Thoracic aorta (tissue), 2 donors: ENCODE measurements at places on chromosomes 2 and 18. TPM values are rescaled to one million over a fixed set of nuclear protein-coding genes. Genes with fewer than 3 reads are reported as not detected.

DNA sequence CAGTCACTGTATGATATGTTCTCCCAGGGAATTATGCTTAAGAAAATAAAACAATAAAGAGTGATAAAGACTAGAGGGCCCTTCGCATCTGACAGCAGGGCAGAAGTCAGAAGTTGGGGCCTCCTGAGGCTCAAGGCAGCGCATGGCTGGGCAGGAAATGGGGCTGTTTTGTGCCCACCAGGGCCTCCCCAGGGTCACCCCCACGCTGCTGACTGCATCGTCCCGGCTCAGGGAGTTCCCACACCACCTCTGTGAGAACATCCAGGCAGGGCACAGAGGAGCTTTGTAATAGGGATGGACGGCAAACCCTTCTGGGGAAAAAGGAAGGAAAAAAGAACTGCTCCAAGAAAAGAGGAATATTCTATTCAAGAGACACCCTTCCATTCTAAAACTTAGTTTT lies 41.2 kb downstream of the PAX3 start:
- no peak for DNase-seq

The BCL11A gene
- total RNA-seq = 0.99 TPM

The RESP18 gene
- total RNA-seq = not detected

- no peak for DNase-seq
Observed at GRCh38 chr2:214401580-214401979, 9.3 kb upstream of the VWC2L start.

- no peak for DNase-seq
Observed at GRCh38 chr18:2180586-2180985, 390.7 kb downstream of the METTL4 start.

DNA sequence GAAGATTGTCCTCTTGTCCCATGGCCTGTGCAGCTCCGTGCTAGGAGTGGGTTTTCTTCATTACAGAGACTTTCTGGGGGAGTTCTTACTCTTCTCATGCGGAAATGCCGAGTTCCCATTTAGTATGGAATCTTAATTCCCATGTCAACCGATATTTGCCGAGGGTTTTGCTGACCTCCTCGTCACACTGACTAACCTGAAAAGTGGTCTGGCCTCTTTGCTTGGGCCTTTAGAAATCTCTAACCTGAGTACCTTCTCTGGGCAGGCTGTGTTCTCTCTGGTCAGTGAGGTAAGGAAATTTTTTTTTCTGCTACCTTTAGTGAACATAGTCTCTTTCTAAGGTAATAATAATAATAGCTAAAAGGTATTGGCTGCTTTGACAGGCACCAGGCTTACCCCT lies 10.9 kb upstream of the EML6 start:
- DNase-seq = no peak

The LIMS4 gene
- total RNA-seq = 66.8 TPM

GRCh38 chr2:73985308-73986084 lies 786 bp downstream of the TET3 start:
- DNase-seq = no peak

The GRP gene
- not detected for total RNA-seq

The C1QL2 gene
- total RNA-seq = not detected

- no peak for DNase-seq
Observed at GRCh38 chr2:42128721-42129486, 40.2 kb upstream of the EML4 start.

- no peak for DNase-seq
Observed at GRCh38 chr2:80377071-80377470, 72.5 kb upstream of the LRRTM1 start.

The LRRC30 gene
- not detected for total RNA-seq

GRCh38 chr2:197838036-197838435 lies 33.6 kb downstream of the PLCL1 start:
- DNase-seq = no peak

- DNase-seq = no peak
Observed at GRCh38 chr18:79508565-79509535, 113.1 kb downstream of the NFATC1 start.

The CCDC74A gene
- total RNA-seq = 2.6 TPM

- DNase-seq = no peak
Observed at GRCh38 chr18:57433934-57434535, 1.1 kb upstream of the ONECUT2 start.

DNA sequence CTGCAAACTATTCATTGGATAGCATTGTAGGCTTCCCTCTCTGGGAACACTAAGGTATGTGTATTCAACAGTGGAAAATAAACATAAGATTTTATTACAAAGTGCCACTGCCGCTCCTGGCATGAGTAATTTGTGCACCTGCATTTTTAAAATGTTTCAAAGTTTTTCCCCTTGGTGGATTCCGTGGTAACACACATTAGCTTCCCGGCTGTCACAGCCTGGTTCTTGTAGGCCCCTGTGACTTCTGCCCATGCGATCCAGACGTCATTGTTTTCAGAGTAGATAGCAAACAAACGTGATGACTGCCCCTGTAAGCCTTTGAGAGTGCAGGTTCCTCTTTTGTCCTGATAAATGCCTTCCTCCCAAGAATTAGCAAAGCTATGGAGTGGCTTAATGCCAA lies 421.0 kb downstream of the ZNF521 start:
- DNase-seq = no peak

DNA sequence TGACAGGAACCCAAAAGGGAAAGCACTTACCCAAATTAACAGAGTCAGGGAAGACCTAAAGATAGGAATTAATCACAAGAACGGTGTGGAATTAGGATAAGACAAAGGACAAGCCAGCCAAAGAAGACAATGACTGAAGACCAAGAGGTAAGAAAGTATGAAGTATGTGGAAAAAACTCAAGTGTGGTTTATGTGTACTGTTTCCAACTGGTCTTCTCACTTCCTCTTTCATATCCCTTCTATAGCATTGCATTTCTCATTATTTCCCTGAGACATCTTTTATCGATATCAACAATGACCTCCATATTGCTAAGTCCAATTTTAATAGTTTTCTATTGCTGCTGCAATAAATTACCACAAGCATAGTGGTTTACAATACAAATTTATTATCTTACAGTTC lies 313.5 kb upstream of the SLC39A10 start:
- no peak for DNase-seq

DNA sequence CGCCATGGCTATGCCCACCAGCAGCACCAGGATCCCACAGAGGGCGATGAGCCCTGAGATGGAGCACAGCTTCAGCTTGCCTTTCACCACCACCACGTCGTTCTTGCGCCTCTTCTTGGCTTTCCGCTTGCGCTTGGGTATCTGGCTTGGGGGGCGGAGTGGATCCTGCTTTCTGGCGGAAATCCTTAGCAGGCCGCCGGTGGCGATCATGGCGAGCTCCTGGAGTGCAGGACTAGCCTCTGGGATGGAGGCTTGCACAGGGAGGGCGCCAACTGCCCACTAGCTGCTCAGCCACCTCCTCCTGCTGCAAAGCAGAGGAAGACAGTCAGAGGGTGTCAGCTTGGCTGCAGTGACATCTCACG lies 3.5 kb downstream of the TMEM200C start:
- no peak for DNase-seq

- DNase-seq = no peak
Observed at GRCh38 chr2:39419282-39420223, 17.5 kb downstream of the MAP4K3 start.

DNA sequence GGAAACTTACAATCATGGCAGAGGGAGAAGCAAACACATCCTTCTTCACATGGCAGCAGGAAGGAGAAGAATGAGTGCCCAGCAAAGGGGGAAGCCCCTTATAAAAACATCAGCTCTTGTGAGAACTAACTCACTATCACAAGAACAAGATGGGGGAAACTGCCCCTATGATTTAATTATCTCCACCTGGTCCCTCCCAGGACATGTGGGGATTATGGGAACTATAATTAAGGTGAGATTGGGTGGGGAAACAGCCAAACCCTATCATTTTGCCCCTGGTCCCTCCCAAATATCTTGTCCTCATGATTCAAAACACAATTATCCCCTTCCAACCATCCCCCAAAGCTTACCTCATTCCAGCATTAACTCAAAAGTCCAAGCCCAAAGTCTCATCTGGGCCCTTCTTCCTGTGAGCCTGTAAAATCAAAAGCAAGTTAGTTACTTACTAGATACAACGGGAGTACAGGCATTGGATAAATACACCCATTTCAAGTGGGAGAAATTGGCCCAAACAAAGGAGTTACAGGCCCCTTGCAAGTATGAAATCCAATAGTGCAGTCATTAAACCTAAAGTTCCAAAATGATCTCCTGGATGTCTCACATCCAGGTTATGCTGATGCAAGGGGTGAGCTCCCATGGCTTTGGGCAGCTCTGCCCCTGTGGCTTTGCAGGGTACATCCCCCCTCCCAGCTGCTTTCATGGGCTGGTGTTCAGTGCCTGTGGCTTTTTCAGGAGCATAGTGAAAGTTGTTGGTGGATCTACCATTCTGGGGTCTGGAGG lies 122.3 kb downstream of the MYCN start:
- DNase-seq = no peak

DNA sequence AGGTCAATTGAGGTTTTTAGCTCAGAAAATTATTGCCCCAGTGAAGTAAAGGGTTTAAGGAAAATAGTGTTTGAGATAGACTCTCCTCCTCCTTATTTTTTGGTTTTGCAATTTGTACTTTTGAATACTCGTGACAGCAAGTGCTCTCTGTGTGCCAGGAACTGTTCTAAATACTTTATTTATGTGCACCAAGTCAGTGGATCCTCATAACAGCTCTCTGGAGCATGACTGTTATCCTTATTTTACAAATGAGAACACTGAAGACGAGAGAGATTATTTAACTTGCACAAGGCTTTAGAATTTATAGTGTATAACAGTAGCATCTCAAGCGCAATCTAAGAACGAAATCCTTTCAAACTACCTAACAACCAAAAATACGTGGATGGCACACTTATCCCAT lies 24.7 kb downstream of the BABAM2 start:
- no peak for DNase-seq

DNA sequence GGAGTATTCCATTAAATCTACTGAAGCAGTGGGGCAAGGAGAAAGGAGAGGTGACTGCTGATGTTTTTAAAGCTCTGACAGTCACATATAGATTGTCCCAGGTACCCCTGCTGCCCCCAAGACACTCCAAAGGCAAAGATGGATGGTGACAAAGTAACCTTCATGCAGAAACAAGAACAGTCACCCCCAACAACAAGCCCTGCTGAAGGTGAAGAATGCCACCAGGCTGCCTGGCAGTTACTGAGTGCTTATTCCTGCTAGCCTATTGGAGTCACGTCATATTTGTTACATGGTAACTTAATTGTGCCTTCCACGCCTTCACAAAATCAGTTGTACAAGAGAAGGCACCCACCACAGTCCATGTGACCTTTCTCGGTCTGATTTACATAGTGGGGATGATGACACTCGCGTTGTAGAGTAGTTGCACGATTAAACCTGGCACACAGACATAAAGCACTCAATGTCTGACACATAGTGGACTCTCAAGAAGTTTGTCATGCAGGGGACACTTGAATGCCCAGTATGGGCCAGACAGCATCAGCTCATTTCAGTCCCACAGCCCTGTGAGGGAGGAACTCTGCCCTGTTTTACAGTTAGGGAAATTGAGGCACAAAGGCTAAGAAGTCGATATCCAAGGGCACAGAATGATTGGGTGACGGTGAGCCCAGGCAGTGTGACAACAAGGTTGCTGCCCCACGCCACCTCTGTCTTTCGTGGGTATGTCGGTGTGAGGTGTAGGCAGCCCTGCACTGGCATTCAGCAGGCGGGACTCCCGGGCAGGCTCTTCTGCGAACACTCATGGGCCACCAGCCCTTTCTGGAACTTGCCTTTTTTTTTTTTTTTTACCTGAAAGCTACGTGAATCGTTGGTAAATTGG lies 62.7 kb downstream of the ZCCHC2 start:
- DNase-seq = no peak

DNA sequence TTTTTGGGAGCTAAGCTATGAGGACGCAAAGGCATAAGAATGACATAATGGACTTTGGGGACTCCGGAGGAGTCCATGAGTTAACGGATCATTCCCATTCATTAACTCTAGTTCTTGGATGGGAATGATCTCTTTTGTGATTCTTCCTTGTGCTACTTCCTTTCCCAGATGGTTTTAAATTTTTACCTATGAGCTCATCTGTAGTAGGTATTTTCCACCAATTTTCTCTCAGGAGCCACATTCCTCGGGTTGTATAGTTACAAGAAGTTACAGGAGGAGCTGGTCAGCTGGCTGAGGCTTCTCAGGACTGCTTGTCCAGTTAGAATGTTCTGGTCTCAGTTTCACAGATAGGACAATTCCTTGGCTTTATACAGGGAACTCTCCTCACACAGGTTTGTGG lies 42.9 kb upstream of the LPIN2 start:
- DNase-seq = no peak

The CCL20 gene
- total RNA-seq = 12.1 TPM

DNA sequence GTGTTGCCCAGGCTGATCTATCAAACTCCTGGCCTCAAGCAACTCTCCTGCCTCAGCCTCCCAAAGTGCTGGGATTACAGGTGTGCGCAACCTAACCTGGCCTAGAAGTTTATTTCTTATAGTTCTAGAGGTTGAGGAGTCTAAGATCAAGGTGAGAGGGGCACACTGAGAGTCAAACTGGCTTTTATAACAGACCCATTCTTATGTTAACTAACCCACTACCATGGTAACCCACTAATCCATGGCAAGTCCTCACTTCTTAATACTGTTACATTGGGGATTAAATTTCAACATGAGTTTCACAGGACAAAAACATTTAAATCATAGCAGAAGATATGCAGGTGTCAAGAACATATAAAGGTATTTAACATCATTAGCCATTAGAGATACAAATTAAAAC lies 50.6 kb downstream of the MDH1 start:
- DNase-seq = no peak

DNA sequence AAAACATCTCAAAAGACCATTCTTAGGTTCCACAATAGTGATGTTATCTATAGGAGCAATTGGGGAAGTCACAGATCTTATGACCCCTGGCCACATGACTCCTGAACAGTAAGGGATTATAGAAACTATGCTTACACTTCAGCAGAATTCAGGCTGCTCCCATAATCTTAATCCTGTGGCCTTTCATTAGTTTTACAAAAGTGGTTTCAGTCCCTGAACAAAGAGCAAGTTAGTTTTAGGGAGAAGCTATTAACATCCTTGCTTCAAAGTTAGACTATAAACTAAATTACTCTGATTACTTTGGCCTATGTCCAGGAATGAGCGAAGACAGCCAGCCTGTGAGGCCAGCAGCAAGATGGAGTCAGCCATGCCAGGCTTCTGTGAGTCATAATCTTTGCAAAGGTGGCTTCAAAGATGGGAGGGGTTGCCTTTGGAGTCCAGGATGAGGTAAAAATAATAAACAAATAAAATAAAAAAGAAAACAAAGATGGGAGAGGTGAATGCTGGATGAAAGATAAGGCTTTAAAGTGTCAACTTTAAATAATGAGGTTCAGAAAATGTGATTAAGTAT lies 168.7 kb upstream of the NDUFV2 start:
- DNase-seq = no peak

GRCh38 chr2:204486805-204487204 lies 58.5 kb upstream of the PARD3B start:
- DNase-seq = no peak

- DNase-seq = no peak
Observed at GRCh38 chr2:121804340-121804739, 48.9 kb downstream of the TSN start.

The POMC gene
- 5.7 TPM for total RNA-seq

GRCh38 chr2:36058076-36058475 lies 297.5 kb upstream of the CRIM1 start:
- DNase-seq = no peak

- DNase-seq = no peak
Observed at GRCh38 chr2:31023541-31023940, 114.7 kb downstream of the GALNT14 start.

- DNase-seq = no peak
Observed at GRCh38 chr2:172545408-172546075, 10.3 kb upstream of the PDK1 start.
